ENCODE measurements at places on chromosomes 6 and 20. TPM values are rescaled to one million over a fixed set of nuclear protein-coding genes. Genes with fewer than 3 reads are reported as not detected.

Gene CLVS2
- total RNA-seq: not detected

Gene ULBP2
- total RNA-seq: 0.80 TPM

Gene RIPOR3
- total RNA-seq: not detected

Gene PACSIN1
- total RNA-seq: 0.59 TPM

Gene TBX18
- total RNA-seq: not detected
